ENCODE measurements at places on chromosomes 1 and 21.
A peak's percentile ranks its signal among the peaks of the same experiment; 100 is the strongest.

- DNase-seq = no peak
Observed at GRCh38 chr1:204107892-204108291, 35.0 kb downstream of the SOX13 start.

- no peak for DNase-seq
Observed at GRCh38 chr1:162699366-162699765, 67.1 kb downstream of the DDR2 start.

DNA sequence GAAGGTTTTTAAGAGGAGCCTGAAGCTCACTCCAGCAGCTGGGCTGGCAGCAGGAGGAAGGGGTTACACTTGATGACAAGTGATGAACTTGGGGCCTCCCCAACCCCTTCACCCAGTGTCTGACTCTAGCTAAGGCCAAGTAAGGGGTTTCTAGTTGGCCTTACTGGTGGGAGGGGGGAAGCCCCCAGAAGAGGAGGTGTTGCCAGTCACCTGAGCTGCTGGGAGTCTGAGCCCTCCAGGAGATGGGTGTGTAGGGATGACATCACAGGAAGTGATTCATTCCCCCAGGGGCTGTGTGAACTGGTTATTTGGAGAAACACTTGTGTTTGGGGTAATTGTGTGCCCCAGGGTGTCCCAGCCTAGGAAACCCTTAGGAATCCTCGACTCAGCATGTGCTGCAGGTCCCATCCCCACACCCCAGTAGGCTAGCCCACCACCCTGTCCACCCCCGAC lies 3.1 kb downstream of the PADI1 start:
- peak; percentile 30 for DNase-seq

DNA sequence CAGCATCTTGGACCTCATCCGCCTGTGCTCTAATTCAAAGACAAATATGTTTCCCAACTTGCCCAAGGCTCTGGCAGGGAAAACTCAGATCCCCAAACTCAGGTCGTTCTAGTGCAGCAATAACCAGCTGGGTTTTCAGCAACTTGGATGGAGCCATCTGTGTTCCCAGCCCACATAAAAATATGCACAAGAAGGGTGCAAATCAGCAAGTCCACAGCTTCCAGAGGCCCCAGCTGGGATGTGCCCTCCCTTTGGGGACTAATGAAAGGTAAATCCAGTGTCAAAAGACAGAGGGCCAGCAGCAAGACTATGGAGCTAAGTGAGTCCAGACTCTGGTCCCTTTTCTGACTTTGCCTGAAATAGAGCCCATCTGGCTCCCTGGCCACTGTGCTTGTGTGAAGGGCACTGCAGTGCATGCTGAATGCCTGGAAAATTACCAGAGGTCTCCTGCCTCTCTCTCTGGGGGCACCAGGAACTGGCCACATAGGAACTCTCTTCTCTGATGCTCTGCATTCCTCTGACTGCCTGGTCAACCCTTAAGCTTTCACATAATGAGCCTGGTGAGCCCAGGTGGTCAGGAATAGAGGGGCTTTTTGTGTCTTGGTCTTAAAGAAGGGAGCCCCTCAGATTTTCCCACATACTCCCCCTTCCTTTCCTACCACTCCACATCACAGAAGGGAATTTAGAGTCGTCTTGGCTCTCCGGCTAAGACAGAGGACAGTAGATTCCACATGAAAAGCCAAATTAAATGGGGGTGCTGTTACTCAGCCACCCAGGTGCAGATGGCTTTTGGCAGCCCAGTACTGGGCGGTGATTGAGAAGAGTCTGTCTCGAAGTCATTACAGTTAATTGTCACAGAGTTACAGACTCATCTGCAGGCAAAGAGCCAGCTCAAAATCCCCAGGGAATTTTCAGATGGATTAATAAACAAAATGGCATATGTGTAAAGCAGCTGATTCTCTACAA lies 88.1 kb upstream of the C1orf21 start:
- DNase-seq = no peak

GRCh38 chr1:248821641-248822040 lies 4.1 kb downstream of the SH3BP5L start:
- DNase-seq = no peak

GRCh38 chr1:224054012-224054411 lies 59.9 kb upstream of the FBXO28 start:
- no peak for DNase-seq

DNA sequence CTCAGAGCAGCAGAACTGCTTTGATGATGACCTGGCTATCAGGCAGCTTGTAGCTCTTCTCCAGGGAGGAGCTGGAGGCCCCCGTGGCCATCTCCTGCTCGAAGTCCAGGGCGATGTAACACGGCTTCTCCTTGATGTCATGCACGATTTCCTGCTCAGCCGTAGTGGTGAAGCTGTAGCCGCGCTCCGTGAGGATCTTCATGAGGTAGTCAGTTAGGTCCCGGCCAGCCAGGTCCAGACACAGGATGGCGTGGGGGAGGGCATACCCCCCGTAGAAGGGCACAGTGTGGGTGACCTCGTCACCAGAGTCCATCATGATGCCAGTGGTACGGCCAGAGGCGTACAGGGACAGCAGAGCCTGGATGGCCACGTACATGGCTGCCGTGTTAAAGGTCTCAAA lies 18.3 kb upstream of the TP53BP2 start:
- no peak for DNase-seq

DNA sequence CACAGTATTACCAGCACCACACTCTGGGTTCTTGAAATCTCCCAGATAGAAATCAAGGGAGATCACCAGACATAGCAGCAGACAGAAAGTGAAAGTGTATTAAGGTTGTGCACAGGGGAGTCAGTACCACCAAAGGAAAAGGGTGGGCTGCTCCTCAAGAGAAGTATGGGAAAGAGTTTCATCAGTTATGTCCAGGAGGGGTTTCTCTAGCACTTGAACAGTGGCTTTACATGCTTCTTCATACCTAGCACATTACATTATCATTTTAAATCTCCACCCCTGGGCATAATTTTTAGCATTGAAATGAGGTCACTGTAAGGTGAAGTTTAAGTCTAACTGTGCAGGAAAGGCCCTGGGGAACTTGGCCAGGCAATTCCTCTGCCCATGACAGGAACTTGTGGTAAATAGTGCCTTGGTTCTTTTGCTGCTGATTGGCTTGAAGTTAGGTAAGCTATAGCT lies 601.0 kb downstream of the NUF2 start:
- no peak for DNase-seq

- no peak for DNase-seq
Observed at GRCh38 chr1:169460191-169460833, 25.4 kb downstream of the SLC19A2 start.

DNA sequence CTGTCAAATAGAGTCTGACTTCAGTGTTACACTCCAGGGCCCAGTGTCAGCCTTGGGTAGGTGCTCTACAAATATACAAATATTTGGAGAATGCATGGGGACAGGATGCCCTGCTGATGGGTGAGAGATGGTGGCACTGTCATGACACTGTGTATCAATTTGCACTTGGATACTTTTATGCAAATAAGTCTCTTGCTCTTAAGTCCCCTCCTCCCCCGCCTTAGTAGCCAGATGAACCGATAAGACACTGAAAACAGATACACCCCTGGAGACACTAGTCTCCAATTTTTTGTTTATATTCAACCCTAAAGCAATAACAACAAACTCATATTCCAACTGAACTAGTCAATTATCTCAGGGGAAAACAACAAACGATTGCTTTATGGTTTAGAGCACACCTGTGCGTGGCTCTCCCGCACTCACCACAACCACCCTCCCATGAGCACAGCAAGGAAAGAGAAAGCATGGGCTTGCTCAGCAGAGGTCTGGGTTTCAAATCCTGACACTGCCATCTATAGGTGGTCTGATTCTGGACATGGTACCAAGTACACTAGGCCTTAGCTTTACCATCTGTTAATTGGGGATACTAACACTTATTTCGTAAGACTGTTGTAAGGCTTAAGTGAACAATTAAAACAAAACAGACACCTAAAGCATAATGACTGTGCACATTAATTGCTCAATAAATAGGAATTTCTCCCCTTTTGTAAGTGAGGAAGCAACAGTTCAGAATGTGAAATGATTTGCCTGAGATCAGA lies 50.3 kb downstream of the HIVEP3 start:
- peak; percentile 16 for DNase-seq

GRCh38 chr21:38267991-38268863 lies 11.4 kb downstream of the KCNJ15 start:
- DNase-seq = no peak

DNA sequence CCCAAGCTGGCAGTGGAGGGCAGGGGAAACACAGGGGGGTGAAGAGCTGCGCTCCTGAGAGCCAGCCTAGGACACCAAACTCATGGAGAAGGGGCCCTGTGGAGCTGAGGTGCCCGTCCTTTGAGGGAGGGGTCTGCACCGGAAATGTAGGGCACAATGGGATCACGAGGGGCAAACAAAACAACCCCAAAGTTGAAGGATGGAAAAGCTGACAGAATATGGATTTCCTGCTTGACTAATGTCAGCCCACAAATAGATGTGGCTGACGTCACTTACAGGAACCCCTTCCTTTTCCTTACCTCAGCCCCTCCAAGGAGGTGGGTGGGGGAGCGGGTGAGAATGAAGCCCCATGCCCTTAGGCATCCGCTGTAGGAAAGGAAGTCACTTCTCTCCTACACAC lies 110.9 kb downstream of the KCNN3 start:
- DNase-seq = peak; percentile 50

- DNase-seq = no peak
Observed at GRCh38 chr1:2165646-2166045, 28.9 kb downstream of the FAAP20 start.

GRCh38 chr1:22334860-22335550 lies 116.6 kb upstream of the ZBTB40 start:
- DNase-seq = no peak

DNA sequence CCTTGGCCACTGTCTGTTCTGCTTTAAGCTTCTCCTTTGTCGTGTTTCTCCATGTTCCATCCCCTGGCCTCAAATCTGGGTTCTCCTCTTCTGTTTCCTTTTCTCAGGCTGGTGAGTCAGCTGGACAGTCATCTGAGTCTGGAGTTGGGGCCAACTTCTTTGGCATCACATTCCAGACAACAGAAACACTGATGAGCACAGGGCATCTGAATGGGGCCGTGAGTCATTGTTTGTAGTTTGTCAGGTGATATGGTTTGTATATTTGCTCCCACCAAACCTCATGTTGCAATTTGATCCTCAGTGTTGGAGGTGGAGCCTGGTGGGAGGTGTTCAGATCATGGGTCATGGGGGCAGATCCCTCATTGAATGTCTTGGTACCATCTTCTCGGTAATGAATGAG lies 14.3 kb upstream of the OLIG2 start:
- DNase-seq = no peak

- DNase-seq = no peak
Observed at GRCh38 chr1:210293171-210293607, 35.5 kb upstream of the HHAT start.

DNA sequence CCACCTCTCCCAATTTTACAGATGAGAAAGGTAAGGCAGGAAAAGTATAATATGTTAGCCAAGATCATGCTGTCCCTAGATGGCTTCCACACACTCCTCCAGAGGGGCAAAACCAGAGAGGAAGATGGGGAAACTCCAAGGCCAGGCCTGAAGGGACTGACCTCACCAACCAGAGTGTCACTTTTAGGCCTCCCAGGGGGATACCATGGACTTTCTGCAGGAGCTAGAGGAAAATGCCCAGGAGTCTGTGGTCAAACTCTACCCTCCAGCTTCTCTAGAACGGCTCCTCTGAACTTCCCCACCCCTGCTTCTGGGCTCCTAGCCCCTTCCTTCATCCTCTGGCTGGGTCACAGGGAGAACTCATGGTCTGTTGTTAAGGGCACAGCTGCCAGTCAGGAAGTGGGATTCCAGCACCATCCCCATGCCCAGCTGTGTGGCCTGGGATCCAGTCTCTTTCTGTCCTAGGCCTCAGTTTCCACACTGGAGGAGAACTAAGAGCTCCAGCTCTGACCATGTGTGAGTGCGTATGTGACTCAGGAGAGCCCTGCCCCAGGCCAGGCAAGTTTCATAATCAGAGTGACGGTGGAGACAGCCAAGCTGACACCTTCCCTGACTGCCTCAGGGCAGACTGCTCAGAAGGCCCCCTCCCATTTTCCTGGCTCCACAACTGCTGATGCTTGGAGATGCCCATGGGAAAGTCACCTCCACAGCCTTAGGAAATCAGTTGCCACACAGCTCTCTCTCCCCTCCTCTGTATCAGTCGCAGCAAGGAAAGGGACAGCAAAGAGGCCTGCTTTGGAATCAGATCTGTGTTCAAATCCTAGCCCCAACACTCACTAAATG lies 1.9 kb downstream of the IGSF8 start:
- DNase-seq = no peak

- DNase-seq = no peak
Observed at GRCh38 chr21:33557447-33557846, 14.6 kb downstream of the SON start.

- DNase-seq = no peak
Observed at GRCh38 chr1:222372221-222372620, 175.7 kb downstream of the HHIPL2 start.

DNA sequence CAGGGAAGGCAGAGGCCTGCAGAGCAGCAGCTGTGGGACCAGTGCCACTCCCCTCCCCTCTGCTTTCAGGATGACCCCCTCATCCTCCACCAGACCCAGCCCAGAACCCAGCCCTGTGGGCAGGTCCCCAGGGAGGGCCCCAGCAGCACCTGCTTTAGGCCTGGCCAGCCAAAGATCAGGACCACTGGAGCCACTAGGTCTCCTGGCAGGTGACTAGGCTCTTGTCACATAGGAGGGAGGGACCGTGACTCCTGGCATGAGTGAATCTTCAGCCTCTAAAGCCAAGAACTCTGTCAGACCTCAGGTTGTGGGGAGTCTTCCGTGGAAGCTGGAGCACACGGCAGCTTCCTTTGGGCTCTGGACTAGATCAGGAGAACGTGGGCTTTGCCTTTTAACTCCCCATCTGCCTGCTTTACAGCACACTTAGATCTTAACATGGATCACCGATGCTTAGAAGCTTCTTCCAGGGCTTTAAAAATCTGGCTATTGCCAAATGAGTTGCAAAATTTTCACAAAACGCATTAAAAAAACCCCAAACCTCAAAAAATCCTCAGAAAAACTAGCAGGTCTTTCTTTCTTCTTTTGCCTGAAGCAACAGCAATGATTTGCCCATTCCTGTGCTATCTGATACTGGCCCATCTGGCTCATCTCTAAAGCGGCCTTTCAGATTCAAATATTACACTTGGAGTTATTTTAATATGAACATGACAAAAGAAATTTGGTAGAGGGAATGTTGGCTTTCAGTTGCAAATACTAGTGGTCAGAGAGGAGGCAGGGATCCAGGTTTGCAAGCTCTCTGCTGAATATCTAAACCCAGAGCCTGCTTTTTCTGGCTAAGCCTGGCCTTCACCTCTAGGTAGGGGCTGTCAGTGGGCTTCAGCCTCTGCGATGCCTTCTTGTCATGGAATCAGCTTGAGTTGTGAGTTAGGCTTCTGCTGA lies 235.2 kb downstream of the SDCCAG8 start:
- no peak for DNase-seq

- no peak for DNase-seq
Observed at GRCh38 chr1:100213141-100213540, 35.1 kb upstream of the LRRC39 start.

All from stimulated activated naive CD4-positive, alpha-beta T cell treated with Interleukin-2 at 50 U/mL for 16 hours (primary cell).